ENCODE measurements at places on chromosomes 11 and 22.

- DNase-seq = no peak
These were observed 65.3 kb downstream of the MAML2 start for GRCh38 chr11:96277696-96278038.

DNA sequence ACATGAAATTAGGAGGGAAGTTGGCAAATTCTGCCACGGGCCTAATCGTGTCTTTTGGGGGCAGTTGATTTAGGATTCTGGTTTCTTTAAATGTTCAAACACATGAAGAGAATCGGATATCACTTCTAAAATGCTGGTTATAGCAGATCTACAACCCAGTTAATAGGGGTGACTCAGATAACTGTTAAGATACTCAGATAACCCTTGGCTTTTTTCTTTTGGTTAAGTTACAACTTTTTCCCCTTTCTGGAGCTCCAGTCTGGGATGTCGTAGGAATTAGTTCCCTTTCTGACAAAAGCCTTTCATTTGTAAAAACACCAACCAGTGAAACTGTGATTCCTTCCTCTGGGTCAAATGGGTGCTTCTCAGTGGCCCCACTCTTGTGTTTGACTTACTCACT lies 976 bp downstream of the DEPDC7 start:
- DNase-seq = no peak

- no peak for DNase-seq
These were observed 45.9 kb upstream of the SYT7 start for GRCh38 chr11:61626580-61627380.

- DNase-seq = no peak
These were observed 3.9 kb downstream of the FOSL1 start for GRCh38 chr11:65896034-65896999.

GRCh38 chr11:45917286-45917622 lies 423 bp downstream of the PEX16 start:
- DNase-seq = no peak

DNA sequence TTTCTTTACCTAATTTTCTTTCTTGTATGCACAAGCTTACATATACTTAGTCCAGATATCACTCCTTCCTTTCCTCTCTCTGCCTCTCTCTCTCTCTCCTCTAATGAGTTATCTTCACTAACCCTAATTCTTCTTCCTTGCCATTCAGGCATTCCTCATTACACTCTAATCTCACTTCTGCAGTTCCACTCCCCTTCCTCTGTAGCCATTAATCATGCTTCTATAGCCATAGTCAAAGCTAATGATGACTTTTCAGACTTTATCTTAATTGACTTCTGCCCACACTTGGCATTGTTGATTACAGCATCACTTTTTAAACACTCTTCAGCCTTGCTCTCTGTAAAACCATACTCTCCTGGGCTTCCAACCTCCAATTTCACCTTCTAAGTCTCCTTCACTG lies 35.3 kb upstream of the SC5D start:
- no peak for DNase-seq

DNA sequence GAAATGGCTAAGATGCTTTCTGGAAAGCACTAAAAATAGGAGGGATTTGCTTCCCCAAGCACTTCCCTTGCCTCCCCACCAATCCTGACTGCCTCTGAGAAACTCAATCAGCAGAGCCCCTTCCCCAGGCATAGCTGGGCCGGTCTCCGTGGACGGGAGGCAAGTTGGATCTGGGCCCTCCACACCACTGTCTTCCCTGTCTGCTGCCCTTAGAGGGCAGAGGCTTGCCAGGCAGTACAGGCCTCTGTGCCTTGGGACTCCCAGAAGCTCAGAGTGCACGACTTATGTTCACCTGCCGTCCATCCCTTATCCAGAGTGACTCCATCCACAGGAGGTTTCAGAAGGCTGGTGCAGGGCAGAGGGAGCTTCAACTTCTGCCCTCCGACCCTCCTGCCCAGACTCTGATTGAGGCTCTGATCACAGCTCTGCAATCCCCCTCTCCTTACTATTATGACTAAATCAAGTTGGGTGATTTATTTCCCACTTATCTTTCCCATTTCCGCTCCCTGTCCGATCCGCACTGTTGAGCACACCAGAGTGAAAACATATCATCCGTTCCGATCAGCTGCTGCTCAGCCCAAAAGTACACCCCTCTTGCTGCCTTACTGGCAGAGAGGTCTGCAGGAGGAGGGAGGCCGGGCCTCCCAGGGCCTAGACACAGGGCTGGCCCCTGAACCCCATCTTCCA lies 71.8 kb downstream of the DSCAML1 start:
- no peak for DNase-seq

GRCh38 chr11:33089776-33090175 lies 50.4 kb downstream of the TCP11L1 start:
- no peak for DNase-seq

DNA sequence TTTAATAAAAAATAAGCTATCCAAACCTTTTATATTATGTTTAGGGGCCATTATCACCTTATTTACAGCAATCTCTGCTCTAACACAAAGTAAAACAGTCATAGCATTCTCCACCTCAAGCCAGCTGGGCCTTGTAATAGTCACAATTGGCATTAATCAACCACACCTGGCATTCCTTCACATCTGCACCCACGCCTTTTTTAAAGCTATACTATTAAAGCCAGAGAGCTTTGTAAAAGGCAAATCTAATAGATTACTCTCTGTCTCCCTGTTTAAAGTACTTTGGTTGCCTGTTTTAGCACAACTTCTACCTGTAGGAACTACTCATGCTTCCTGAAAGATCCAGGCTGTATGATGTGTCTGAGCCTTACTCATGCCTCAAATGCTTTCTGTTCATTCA lies 113.1 kb downstream of the CSNK2A3 start:
- DNase-seq = no peak

DNA sequence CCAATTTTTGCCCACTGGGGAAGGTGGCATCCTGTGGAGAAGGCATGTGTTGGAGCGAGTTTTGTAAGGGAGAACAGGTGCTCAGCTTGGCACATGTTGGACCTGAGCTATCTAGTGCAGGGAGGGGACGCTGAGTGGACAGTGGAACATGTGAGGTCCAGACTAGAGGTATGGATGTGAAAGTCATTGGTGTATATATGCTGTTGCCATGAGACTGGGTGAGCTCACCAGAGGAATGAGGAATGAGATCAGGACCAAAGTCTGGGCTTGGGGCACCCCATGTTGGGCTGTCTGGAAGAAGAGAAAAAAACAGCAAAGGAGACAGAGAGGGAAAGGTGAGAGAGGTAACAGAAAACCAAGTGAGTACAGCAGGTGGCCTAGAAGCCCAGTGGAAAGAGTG lies 12.3 kb upstream of the SYT7 start:
- no peak for DNase-seq

DNA sequence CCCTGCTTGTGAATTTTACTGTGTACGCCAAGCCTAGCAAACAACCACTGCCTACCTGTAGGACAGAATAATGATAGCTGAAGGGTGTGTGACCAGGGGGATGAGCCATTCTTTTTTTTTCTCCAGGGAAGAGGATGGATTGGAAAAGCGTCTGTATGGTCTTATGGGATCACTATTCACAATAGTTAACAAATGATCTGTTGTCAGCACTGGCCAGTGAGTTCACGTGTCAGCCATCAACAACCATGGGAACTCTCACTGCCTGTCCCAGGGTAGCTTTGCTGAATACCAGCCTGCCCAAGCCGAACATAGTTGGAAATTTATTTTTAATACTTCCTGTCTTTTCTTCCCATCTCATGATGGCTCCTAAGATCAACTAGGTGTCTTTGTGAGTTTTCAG lies 170.2 kb downstream of the ST3GAL4 start:
- no peak for DNase-seq

DNA sequence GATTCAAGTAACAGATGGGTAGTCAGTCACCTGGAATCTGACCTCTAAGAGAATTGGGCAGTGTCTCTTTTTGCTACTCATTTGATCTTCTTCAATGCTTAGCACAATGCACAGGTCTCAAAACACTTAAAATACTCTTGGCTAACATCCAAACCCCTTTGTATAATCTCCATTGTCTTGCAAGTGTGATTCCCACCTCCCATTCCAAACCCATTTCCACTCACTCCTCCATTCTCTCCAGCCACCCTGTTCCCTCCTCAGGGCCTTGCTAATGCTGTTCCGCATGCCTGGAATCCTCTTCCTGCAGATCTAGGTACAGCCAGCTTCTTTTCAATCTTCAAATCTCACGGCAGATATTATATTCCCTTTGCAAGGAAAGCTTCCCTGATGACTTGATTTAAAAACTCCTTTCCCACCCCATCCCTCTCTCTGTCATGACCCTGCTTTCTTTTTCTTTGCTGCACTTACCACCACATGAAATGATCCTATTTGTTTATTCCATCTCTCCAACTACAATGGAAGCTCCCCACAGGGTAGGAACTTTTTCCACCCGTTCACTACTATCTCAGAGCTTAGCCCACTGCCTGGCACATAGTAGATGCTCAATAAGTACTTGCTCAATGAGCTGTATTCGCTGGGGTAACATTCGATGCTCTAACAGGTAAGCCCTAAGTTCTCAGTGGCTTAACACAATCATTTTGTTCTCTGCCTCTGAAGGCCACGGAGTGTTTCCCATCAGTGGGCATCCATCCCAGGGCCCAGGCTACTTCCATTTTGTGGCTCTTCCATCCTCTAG lies 121.7 kb downstream of the MN1 start:
- no peak for DNase-seq

GRCh38 chr11:129418039-129418438 lies 42.4 kb downstream of the BARX2 start:
- DNase-seq = no peak

GRCh38 chr22:28075358-28075981 lies 156.4 kb upstream of the PITPNB start:
- DNase-seq = no peak

- no peak for DNase-seq
These were observed 1000.3 kb downstream of the BRD1 start for GRCh38 chr22:48827268-48827846.

GRCh38 chr22:50270666-50271394 lies 650 bp upstream of the MAPK11 start:
- peak; percentile 51 for DNase-seq

GRCh38 chr11:96149743-96150555 lies 193.0 kb downstream of the MAML2 start:
- DNase-seq = no peak

GRCh38 chr11:75025561-75025960 lies 36.8 kb downstream of the NEU3 start:
- no peak for DNase-seq

GRCh38 chr11:278001-278951 lies at the start of gene NLRP6:
Gene NLRP6 (plus strand): TSS chr11:278407. CDS start chr11:278570, 163 bp downstream.
- no peak for DNase-seq

GRCh38 chr11:71206186-71206585 lies 46.2 kb downstream of the SHANK2 start:
- DNase-seq = no peak

GRCh38 chr11:69931060-69931910 lies 112.1 kb upstream of the FGF3 start:
- DNase-seq = no peak

DNA sequence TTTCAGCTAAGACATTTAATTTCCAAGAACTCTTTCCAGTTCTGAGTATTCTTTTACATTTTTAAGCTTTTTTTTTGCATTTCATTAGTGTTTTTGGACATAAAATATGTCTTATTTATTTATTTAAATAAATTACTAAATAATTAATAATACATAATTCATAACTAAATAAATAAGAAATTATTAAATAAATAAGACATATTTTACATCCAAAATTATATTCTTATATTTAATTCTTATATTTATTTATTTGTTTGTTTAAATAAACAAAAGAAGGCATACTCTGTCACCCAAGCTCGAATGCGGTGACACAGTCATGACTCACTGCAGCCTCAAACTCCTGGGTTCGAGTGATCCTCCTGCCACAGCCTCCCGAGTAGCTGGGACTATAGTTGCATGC lies 3.1 kb upstream of the MMP27 start:
- DNase-seq = no peak

DNA sequence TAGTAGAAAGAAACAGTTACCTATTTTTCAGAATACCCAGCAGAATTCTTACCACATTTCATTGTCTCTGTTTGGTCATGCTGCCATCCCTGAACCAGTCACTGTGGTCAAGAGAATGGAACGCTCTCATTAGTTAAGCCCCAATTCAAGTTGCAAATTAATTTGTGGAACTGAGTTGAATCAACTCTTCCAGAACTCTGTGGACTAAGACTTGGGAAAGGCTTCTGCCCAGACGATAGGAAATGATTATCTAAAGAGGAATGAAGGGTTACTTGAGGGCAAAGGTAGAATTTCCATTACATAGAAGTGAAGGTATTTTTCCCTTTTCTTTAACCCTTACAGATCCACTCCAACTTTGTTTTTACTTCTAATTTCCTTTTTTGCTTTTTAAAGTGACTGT lies 286.4 kb downstream of the DYNC2H1 start:
- no peak for DNase-seq

DNA sequence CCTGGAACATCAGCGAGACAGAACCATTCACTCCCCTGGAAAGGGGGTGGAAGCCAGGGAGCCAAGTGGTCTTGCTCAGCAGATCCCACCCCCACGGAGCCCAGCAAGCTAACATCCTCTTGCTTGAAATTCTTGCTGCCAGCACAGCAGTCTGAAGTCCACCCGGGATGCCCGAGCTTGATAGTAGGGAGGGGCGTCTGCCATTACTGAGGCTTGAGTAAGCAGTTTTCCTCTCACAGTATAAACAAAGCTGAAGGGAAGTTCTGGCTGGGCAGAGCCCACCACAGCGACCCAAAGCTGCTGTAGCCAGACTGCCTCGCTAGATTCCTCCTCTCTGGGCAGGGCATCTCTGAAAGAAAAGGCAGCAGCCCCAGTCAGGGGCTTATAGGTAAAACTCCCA lies 764.8 kb upstream of the LUZP2 start:
- DNase-seq = no peak

DNA sequence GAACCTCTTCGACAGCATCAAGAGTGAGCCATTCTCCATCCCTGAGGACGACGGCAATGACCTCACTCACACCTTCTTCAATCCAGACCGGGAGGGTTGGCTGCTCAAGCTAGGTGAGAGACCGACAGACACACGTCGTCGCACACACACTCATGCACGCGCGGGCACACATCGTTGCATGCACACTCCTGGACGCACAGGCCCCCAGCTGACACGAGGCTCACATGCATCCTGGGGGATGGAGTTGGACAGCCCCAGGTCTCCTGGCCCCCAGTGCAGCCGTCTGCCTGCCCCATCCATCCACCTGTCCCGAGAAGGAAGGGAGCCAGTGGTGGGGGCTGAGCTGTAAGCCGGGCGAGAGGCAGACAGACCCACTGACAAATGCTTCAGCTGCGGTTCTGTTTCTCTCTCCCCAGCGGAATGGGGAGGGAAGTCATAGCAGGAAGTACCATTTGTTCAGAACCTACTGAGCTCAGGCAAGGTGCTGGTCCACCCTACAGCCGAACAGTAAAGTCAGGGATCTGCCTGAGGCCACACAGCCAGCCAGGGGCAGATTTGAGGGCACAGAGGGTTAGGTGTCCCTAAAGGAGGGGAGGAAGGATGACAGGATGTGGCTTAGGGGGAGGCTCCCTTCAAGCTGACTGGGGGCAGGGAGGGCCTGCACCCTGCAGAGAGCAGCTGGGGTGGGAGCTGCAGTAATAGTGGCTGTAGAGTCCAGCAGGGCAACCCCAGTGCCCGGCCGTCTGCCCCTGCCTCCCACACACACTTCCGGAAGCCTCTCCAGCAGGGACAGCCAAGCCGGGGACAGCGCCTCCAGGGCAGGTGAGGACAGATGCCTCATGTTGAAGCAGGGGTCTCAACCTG lies 27.1 kb downstream of the CYTH4 start:
- DNase-seq = no peak

Data from stimulated activated CD4-positive, alpha-beta T cell treated with anti-CD3 and anti-CD28 coated beads, Interleukin-15, amount 100 ng/mL, for 1 hour (primary cell).